ENCODE measurements at places on chromosomes 7 and 10. TPM values are rescaled to one million over a fixed set of nuclear protein-coding genes. Genes with fewer than 3 reads are reported as not detected.

Gene RASSF4
- 1.5 TPM for total RNA-seq

Gene GARIN1A
- total RNA-seq: 0.80 TPM

Gene ASB10
- not detected for total RNA-seq

Gene SPDYE11
- not detected for total RNA-seq

Gene CLCN1
- total RNA-seq: 0.06 TPM

Gene CROT
- total RNA-seq: 7.3 TPM

Gene LIPN
- not detected for total RNA-seq

Data from A549 treated with DMSO at 1 μM for 4 hours (cell line).